ENCODE measurements at places on chromosomes 5 and 9. TPM values are rescaled to one million over a fixed set of nuclear protein-coding genes. Genes with fewer than 3 reads are reported as not detected.

DNA sequence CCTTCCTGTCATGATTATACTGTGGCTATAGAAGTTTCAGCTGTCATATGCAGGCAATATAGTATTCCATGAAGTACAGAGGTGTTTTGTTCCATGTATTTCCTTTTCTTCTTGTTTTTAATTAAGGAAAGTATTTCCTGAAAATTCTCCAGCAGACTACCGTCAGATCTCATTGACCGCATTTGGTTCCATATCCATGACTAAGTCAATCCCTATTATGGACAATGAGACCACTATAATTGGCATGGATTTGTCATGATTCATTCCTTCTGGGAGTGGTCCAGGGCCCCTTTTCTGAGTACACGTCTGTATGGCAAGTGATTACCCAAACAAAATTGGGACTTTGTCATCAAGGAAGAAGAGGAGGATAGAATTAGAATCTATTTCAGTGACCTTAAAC is 283.2 kb upstream of the CLINT1 start:
- no peak for DNase-seq
- no peak overlapping the region for H3K4me3 ChIP-seq
- no peaks in the 10 kb centered on the region for H3K4me1 ChIP-seq
- peaks cover 2% of the 10 kb centered on the region for H3K27me3 ChIP-seq
- no peaks in the 10 kb centered on the region for H3K36me3 ChIP-seq

DNA sequence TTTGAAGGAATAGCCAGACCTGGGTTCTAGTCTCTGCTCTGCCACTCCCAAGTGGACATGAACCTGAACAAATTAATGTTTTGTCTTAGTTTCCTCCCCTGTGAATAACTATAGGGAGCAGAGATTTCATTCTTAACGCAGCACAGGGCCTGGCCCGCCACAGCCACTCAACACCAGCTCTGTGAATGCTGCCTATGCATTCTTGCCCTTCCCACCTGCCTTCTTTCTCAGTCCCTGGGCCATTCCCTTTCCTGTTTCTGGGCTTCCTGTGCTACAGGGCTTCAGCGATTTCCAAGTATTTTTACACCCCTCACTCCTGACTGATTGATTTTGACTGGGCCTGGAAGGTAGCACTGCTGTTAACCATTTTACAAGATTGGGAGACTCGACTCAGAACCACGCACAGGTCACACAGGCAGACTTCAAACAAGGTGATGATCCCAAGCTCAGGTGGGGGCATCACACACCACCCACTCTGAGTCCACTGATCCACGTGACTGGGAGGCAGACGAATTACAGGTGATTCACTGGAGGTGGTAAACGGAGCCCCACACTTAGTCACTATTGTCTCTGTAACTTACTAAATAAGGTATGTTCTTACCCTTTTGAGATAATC is 21.4 kb downstream of the PTPN3 start:
- DNase-seq = no peak
- H3K4me1 ChIP-seq = peaks cover 2% of the 10 kb centered on the region
- H3K27ac ChIP-seq = no peak overlapping the region
- no peaks in the 10 kb centered on the region for H3K36me3 ChIP-seq
- H3K4me3 ChIP-seq = no peak overlapping the region

- H3K27ac ChIP-seq = no peak overlapping the region
- peaks cover 3% of the 10 kb centered on the region for H3K4me1 ChIP-seq
- no peaks in the 10 kb centered on the region for H3K27me3 ChIP-seq
- no peak for DNase-seq
- H3K36me3 ChIP-seq = peaks cover 12% of the 10 kb centered on the region
Observed at GRCh38 chr9:112502175-112502946, 15.7 kb downstream of the KIAA1958 start.

DNA sequence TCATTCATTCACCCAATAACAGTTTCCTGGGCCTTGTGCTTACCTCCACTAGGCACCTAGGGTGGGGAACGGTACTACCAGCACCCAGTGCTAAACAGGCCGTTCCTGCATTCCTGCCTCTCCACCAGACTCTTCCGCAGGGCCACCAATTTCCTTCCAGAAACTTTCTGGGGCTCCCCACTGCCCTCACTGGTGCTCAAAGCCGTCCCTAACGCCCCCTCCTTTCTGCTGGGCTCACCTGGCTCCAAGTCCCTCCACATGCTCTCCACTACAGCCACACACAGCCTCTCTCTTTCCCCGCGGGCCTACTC is 1.4 kb downstream of the PHF19 start:
- H3K27ac ChIP-seq = peak overlapping the region; percentile 89
- peak overlapping the region; percentile 91 for H3K4me3 ChIP-seq
- H3K4me1 ChIP-seq = peaks cover 74% of the 10 kb centered on the region
- no peak for DNase-seq
- no peaks in the 10 kb centered on the region for H3K27me3 ChIP-seq

DNA sequence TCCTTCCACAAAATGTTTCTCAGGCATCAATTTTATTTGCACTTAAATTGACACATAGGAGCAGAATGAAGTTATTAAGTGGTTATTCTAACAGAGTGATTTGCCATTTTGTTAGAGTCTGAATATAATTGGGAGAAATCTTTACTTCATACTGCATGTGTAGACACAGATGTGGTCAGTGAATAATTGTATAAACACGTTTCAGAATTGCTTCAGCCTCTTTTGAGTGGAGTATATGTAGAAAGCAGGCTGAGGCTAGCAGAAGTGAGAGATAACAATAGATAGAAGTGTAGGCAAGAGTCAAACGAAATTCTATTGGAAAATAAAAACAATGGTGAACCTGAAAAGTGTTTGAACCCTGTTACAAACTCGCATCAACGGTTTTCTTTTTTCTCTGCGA is 270.7 kb downstream of the TMEM167A start:
- H3K27me3 ChIP-seq = no peaks in the 10 kb centered on the region
- no peak overlapping the region for H3K4me3 ChIP-seq
- no peak overlapping the region for H3K27ac ChIP-seq

GRCh38 chr9:35406183-35406959 is 83.5 kb upstream of the RUSC2 start:
- peak; percentile 51 for DNase-seq
- H3K36me3 ChIP-seq = no peaks in the 10 kb centered on the region
- H3K27me3 ChIP-seq = peaks cover 15% of the 10 kb centered on the region
- peak overlapping the region; percentile 31 for H3K4me3 ChIP-seq
- peaks cover 2% of the 10 kb centered on the region for H3K4me1 ChIP-seq

GRCh38 chr5:54021431-54022164 is 288.8 kb downstream of the ARL15 start:
- DNase-seq = no peak
- H3K4me1 ChIP-seq = peaks cover 17% of the 10 kb centered on the region
- H3K4me3 ChIP-seq = peak overlapping the region; percentile 80
- H3K36me3 ChIP-seq = peaks cover 8% of the 10 kb centered on the region

PCDH12 gene
- 0.14 TPM for total RNA-seq

PCDHB14 gene
- total RNA-seq = not detected

DNA sequence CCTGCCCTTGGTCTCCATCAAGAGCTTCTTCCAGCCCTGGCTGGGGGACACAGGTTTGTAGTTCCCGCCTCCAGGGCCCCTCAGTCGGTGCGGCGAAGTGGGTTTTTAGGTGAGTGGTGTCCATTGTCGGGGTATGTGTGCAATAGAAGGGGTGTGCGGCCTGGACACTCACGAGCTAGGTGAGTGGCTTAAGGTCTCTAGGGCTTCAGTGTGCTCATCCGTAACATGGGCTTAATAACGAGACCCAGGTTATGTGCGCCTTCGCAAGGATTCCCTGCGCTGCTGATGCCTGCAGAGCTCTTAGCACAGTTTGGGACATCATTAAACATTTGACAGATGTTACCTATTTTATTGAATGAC is 656 bp downstream of the CEP78 start:
- peaks cover 32% of the 10 kb centered on the region for H3K4me1 ChIP-seq
- no peak overlapping the region for H3K4me3 ChIP-seq
- H3K27ac ChIP-seq = peak overlapping the region; percentile 86
- H3K27me3 ChIP-seq = no peaks in the 10 kb centered on the region
- no peak for DNase-seq
- H3K36me3 ChIP-seq = peaks cover 23% of the 10 kb centered on the region

PCDHGA1 gene
- total RNA-seq = 0.11 TPM

- peaks cover 82% of the 10 kb centered on the region for H3K4me1 ChIP-seq
- H3K4me3 ChIP-seq = peak overlapping the region; percentile 40
- H3K27ac ChIP-seq = peak overlapping the region; percentile 93
- H3K36me3 ChIP-seq = peaks cover 46% of the 10 kb centered on the region
- no peaks in the 10 kb centered on the region for H3K27me3 ChIP-seq
Observed at GRCh38 chr9:120902569-120903535, 23.7 kb downstream of the TRAF1 start.
